ENCODE measurements at places on chromosomes 4 and X.
A peak's percentile ranks its signal among the peaks of the same experiment; 100 is the strongest.

DNA sequence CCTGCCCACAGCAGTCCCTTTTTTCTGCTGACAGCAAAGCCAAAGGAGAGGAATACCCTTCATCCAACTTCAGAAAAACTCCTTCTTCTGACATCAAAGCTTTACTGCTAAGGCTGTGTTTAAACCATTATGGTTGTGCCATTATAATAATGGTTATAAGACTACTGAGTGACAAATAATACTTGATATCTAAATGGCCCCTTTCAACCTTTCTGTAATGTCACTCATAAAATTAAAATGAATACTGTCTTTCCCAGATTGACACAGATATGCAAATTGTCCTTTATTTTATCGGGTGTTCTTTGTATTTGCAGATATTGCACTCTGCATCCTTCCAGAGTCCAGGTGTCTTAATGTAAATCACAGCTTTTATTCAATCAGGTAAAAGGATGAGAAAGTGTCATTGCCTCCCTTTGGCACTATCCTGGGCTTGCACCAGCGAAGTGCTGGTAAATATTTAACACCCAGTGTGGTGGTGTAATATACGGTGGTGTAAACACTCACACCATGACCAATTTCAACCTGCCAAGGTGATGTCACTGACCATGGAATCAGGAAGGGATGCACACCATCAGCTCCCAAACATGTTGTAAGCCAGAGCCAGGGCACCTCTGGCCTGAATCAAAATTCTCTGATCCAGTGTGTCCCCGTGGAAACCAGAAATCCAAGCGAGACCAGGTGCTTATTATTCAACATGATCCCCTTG is 139.4 kb upstream of the TENM3 start:
- H3K36me3 ChIP-seq, result no peaks in the 10 kb centered on the region
- no peak for DNase-seq
- no peaks in the 10 kb centered on the region for H3K27me3 ChIP-seq
- peaks cover 4% of the 10 kb centered on the region for H3K4me1 ChIP-seq
- no peak overlapping the region for H3K4me3 ChIP-seq
- H3K27ac ChIP-seq, result no peak overlapping the region

DNA sequence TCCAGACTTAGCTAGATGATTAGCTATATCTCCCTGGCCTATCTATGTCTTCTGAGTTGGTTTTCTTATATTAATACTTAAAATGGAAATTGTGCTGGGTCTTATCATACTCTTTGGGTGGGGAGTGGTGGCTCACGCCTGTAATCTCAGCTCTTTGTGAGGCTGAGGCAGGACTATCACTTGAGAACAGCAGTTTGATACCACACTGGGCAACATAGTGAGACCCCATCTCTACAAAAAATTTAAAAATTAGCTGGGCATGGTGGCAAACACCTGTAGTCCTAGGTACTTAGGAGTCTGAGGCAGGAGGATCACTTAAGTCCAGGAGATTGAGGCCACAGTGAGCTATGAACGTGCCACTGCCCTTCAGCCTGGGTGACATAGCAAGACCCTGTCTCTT is 30.4 kb downstream of the WDFY3 start:
- no peaks in the 10 kb centered on the region for H3K27me3 ChIP-seq
- no peaks in the 10 kb centered on the region for H3K4me1 ChIP-seq
- no peaks in the 10 kb centered on the region for H3K36me3 ChIP-seq
- no peak overlapping the region for H3K4me3 ChIP-seq
- DNase-seq, result no peak

GRCh38 chr4:29081234-29081955 is 1638.8 kb upstream of the PCDH7 start:
- H3K4me1 ChIP-seq, result no peaks in the 10 kb centered on the region
- no peak overlapping the region for H3K4me3 ChIP-seq
- no peak for DNase-seq

DNA sequence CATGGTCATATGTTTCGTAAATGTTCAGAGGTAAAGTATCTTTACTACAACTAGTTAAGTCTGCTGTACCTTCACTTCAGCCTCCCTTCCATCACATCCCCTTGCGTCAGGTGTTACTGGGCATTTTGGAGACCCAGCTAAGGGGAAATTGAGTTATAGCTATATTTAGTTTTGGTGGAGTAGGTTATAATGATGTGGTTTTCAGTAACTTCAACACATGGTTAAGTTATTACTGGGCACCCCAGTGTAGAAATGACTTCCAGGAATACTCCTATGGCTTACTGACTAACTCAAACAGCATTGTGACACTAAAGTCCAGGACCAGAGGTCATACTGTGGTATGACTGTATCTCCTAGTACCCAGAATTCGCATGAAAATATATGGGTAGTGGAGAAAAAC is 23.4 kb upstream of the ACSL1 start:
- no peak overlapping the region for H3K4me3 ChIP-seq
- DNase-seq, result no peak

DNA sequence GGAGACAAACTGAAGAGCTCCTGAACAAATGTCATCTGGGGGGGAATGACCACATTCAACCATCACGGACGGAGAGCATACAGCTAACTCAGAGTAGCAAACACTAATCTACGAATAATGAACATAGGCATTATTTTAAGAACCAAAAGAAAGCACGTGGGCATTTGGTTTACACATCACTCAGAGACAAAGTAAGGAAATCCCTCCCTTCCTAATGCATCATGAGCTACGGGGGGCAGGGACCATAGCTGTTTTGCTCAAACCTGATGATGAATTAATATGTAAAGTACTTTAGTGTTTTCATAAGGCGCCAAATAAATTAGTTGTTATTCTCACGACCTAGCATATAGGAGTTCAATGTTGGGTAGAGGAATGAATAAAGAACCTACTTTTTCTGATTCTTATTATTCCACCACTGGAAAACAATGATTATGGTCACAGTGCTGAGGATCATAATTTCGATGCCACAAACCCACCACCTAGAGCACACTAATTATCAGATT is 11.7 kb upstream of the TMEM156 start:
- H3K27me3 ChIP-seq, result no peaks in the 10 kb centered on the region
- DNase-seq, result no peak
- H3K4me1 ChIP-seq, result peaks cover 3% of the 10 kb centered on the region

DNA sequence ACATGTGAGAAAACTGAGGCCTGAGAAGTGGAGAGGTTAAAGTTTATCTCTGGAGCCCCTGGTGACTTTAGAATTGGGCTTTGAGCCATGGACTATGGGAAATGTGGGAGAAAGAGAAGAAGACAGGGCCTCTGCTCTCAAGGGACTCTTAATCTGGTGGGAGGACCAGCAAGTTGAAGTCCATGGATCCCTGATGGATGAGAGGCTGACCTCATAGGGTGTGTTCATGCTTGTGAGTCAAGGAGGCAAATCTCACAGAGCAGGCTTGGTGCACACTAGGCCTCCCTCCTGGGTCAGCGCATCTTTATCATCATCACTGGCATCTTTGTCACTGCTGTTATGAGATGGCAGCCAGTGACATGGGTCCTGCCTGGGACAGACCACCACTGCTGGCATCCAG is 211.9 kb downstream of the AFAP1 start:
- H3K4me3 ChIP-seq, result no peak overlapping the region
- H3K27me3 ChIP-seq, result no peaks in the 10 kb centered on the region
- no peak for DNase-seq
- H3K36me3 ChIP-seq, result peaks cover 55% of the 10 kb centered on the region
- H3K27ac ChIP-seq, result no peak overlapping the region

DNA sequence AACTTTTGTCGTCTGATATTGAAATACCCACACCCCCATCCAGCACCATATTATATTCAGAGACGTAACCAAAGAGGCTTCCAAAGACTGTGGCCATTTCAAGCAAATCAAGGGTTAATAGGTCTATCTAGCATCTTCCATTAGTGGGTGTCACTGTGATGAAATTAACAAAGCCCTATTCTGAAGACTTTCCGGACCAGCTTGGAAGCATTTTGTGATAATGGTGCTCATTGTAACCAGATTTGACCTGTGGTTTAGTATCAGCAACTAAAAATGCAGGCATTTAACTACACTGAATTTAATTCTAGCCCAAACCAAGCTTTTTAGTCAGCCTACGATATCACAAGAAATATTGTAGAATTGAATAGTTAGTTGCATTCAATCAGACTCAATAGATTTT is 309.7 kb upstream of the TENM3 start:
- no peak overlapping the region for H3K4me3 ChIP-seq
- no peak overlapping the region for H3K27ac ChIP-seq
- DNase-seq, result no peak
- no peaks in the 10 kb centered on the region for H3K4me1 ChIP-seq

DNA sequence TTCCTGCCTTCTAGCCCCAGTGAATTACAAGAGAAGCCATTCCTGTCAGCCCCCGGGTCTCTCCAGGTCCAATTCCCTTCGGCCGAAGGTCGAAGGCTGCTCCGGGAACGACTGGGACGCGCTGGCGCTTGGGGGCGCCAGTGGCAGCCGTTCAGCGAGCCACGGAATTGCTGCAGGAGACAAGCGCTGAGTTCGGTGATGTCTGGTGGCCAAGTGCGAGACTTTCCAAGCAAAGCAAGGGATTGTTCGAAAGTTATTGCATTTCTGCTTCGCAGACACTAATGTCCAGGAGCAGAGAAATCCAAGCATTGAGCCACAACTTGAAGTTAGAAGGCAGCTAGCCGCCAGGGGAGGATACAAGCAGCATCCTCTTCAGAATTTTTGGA is 1.1 kb upstream of the DKK2 start:
- H3K27me3 ChIP-seq, result peaks cover 49% of the 10 kb centered on the region
- DNase-seq, result peak; percentile 87
- H3K27ac ChIP-seq, result no peak overlapping the region

DNA sequence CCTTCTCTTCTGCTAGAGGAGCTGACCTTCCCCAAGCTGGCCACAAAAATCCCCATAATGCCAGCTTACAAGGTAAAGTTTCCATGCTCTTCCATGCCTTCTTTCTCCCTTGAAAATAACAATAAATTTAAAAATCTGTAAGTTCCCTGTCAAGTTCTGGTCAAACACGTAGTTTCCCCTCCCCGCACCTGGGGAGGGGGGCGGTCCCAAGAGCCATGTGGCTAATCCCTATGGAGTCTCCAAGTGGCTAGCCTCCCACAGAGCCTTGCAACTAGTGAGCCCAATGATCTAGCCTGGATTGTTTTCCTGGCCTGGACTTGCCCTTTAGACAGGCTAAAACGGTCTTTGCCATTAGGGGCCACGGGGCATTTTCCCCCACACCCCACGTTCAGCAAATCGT is 2.1 kb upstream of the NRK start:
- peaks cover 15% of the 10 kb centered on the region for H3K4me1 ChIP-seq
- no peak overlapping the region for H3K4me3 ChIP-seq
- peaks cover 45% of the 10 kb centered on the region for H3K27me3 ChIP-seq
- H3K36me3 ChIP-seq, result no peaks in the 10 kb centered on the region
- no peak overlapping the region for H3K27ac ChIP-seq
- DNase-seq, result no peak

- no peaks in the 10 kb centered on the region for H3K27me3 ChIP-seq
- DNase-seq, result peak; percentile 89
- H3K27ac ChIP-seq, result peak within 1 kb of the TSS; percentile 78
- no peaks in the 10 kb centered on the region for H3K36me3 ChIP-seq
- peak within 1 kb of the TSS; percentile 57 for H3K4me3 ChIP-seq
Observed at GRCh38 chrX:134460005-134460861, at the start of gene HPRT1. HPRT1 (plus strand) TSS chrX:134460165; CDS start chrX:134460312, 147 bp downstream.

- DNase-seq, result no peak
- H3K27ac ChIP-seq, result no peak overlapping the region
- H3K4me1 ChIP-seq, result no peaks in the 10 kb centered on the region
- no peaks in the 10 kb centered on the region for H3K36me3 ChIP-seq
Observed at GRCh38 chrX:31070057-31070468, 1.8 kb downstream of the FTHL17 start.

DNA sequence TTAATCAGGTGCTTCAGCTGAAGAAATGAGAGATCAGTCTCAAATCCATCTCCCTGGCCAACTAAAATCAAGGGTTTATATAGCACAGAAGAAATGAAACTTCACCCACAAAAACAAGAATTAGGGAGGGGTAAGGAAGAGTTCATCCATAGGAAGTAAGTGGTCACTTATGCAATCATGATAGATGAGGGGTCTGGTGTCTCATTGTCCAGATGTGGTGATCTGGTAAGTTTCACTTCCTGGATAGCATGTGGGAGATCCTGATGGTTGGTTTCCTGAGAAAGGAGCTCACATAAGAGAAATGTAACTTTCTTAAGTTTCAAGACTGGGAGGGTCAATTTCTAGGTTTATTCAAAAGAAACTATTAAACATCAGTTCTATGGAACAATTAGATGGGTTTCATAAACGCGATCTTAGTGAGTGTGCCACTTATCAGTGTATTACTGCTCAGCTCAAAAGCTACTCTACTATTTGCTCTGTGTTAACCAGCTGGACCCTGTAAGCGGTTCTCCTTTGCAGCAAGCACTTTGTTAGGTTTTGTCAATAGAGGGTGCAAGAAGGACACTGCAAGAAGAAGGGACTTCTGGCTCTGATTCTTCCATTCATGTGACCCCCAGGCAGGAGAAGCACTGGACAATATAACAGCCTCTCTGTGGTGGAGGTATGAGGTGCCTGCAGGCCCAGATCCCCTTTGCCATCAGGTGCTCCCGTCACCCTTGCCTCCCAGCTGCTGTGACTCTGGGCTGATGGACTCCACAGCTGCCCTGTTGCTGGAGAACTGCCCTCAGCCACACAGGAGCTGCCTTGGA is 35.4 kb upstream of the HPSE start:
- H3K4me3 ChIP-seq, result no peak overlapping the region
- DNase-seq, result no peak
- H3K27ac ChIP-seq, result no peak overlapping the region
- no peaks in the 10 kb centered on the region for H3K4me1 ChIP-seq
- H3K27me3 ChIP-seq, result no peaks in the 10 kb centered on the region
- H3K36me3 ChIP-seq, result no peaks in the 10 kb centered on the region

DNA sequence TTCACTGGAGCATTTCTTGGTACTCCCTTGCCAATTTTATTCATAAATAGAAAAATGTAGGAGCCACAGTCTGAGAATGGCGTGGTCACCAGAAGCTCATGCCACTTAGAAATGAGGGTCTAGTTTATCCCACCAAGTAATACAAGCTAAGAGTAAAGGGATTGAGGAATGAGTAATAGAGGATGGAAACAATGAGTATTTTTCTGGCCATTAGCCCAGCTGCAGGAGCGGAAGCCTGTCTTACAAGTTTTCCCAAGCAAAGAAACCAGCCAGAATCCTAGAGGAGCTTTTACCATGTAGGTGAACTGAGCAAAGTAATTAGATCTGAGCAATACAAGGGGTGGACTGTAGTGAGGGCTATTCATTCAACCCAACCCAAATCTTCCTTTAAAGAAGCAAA is 160.7 kb upstream of the NPY2R start:
- H3K27ac ChIP-seq, result no peak overlapping the region
- H3K4me3 ChIP-seq, result no peak overlapping the region
- H3K4me1 ChIP-seq, result no peaks in the 10 kb centered on the region
- DNase-seq, result no peak

GRCh38 chr4:180057891-180058671 is 2185.1 kb upstream of the TENM3 start:
- H3K27ac ChIP-seq, result peak overlapping the region; percentile 74
- peak overlapping the region; percentile 74 for H3K4me3 ChIP-seq
- no peaks in the 10 kb centered on the region for H3K36me3 ChIP-seq
- H3K27me3 ChIP-seq, result peaks cover 14% of the 10 kb centered on the region
- peaks cover 15% of the 10 kb centered on the region for H3K4me1 ChIP-seq

GRCh38 chr4:6674500-6675149 is 19.1 kb upstream of the S100P start:
- peaks cover 22% of the 10 kb centered on the region for H3K4me1 ChIP-seq
- no peak overlapping the region for H3K27ac ChIP-seq
- DNase-seq, result peak; percentile 80
- H3K4me3 ChIP-seq, result peak overlapping the region; percentile 46
- peaks cover 24% of the 10 kb centered on the region for H3K36me3 ChIP-seq

- no peak overlapping the region for H3K27ac ChIP-seq
- H3K36me3 ChIP-seq, result no peaks in the 10 kb centered on the region
- H3K27me3 ChIP-seq, result no peaks in the 10 kb centered on the region
- no peak overlapping the region for H3K4me3 ChIP-seq
- no peaks in the 10 kb centered on the region for H3K4me1 ChIP-seq
- no peak for DNase-seq
Observed at GRCh38 chr4:131388277-131388676, 1760.8 kb upstream of the PCDH10 start.
